ENCODE measurements at places on chromosomes 4 and X. TPM values are rescaled to one million over a fixed set of nuclear protein-coding genes. Genes with fewer than 3 reads are reported as not detected.

DNA sequence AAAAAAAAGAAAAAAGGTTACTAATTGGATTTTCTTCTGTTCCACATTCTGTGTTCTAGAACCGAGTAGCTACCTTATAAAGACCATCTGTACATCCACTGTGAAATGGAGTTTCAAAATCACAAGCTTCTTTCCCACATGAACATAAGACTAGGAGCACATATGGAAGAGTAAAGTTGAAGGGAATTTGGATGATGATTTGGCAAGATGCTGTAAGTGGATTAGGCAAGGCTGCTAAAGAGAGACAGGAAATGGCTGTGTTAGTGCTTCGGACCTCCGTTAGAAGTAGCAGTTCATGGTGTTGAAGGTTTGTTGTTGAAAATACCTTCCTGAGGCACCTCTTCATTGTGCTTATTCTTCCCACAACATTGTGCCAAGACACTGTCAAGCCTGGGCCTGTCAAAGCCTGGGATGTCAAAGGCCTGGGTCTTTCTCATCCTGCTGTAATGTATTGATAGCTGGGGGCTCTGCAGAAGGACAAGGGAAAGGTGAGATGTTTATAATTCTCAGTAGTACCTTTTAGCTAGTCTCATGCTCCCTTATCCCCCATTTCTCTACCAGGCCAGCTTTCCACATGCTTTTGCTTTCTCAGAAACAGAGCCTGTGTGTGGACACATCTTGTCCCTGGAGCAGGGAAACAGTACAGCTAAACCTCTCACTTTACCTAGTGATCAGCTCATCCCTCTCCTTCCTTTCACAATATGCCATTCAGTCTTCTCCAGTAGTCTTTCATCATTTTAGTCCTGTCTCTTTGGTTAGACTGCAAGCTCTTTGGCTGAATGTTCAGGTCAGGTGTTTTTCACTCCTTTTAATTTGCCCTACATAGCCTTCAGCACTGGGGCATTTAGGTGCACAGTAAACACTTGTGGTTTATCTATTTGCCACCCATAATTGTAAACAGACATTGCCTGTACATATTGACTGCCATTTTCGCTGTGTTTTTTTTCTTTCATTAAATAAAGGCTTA lies 37.9 kb upstream of the CYP2U1 start:
- ATAC-seq = no peak

DNA sequence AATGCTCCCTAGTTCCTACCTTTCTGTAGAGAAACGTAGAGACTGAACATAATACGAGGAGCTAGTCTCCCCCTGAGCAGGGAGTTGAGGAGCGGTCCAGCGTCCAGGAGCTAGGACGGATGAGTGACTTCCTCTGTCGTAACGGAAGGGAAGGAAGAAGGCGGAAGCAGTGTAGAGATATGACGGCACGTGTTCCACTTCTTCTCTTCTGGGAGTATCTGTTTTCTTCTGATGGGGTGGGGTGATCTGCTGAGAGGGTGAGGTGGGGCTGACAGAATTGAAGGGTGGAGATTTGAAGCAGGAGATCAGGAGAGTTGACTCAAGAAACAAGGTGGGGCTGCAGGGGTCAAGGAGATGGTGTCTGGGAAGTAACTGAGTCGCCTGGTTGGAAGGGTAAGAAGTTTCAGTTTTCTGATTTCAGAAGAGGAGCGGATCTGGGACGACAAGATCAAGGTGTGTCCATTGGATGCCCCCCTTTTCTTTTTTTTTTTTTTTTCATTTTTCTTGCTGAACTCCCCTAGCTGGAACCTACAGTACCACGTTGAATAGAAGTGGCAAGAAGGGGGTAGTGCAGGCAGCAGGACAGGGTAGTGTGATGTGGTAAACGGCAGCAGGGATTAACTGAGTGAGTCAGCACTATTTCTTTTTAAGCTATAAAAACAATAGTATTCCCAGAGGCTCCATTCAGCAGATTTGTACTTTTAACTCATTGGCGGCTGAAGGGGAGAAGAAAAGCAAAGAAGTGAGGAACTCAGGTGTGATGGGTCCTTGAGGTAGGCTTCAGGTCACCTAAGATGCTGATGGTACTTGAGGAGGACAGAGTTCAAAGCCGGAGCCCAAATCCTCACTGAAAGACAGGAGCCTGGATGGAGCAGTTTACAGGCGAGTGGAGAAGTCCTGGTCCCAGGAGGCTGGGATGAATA lies 50.8 kb upstream of the SETD7 start:
- ATAC-seq = peak; percentile 57

The RHOXF1 gene
- total RNA-seq = 0.37 TPM

DNA sequence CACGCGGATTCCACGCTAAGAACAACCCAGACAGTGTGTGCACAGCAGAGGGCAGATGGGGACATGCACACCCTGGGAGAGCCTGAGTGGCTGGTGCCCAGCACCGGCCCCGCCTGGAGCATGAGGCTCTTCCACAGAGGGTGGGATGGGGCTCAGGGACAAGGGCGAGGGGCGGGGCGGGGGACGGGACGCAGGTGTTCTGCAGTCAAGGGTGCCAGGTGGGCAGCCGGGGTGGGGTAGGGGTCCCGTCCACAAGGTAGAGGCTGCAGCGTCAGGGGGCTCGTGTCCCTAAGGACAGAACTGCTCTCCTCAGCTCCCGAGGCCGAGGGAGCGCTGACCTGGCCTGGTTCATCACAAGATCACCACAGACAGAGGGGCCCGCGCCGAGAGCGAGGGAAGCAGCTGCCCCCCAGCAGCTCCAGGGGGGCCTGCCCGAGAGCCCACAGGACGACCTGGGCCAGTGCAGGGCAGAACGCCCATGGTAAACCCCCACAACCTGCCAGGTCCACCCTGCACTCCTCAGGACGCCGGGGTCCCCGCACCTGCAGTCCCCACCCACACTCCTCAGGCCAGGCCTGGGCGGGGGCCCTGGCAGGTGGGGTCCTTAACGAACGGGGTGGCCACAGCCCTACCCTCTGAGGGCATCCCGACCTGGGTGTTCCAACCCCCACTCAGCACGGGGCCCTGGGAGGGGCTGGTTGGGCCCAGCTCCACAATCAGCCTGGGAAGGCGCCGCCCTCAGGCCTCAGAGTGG lies 26.7 kb downstream of the CTBP1 start:
- no peak for ATAC-seq

- ATAC-seq = no peak
Measured at GRCh38 chr4:154454710-154455109, 36.9 kb downstream of the DCHS2 start.

The HEPH gene
- total RNA-seq = not detected

DNA sequence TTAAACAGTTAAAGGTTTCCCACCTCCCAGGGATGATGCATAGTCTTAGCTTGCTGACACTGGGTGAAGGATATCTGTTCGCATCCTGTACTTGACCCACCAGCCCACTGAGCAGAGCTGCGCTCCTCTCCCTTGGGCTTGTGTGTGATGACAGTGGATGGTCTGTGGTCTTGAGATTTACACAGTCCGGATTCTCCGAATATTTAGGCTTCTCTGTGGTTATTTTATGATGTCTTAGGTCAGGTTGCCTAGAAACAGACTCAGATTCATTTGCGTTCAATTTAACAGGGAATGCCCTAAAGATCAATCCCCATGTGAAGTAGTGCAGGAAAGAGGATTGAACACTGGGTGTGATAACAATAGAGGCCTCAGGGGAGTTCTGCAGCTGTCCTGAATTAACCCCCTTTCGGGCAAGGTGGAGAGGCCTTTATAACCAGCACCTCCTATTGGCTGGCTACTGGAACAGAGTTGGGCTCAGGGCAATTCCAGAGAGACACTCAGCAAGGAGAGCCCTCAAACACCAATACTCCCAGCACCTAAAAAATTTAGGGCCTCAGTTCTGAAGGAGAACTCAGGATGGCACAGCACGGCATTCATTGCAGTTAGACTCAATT lies 653.2 kb upstream of the GALNT7 start:
- no peak for ATAC-seq

- no peak for ATAC-seq
Measured at GRCh38 chr4:8473198-8473919, 32.8 kb downstream of the TRMT44 start.
